ENCODE measurements at places on chromosomes 12 and 14.

GRCh38 chr14:38705220-38705619 is 397.8 kb downstream of the SEC23A start:
- no peak for DNase-seq

DNA sequence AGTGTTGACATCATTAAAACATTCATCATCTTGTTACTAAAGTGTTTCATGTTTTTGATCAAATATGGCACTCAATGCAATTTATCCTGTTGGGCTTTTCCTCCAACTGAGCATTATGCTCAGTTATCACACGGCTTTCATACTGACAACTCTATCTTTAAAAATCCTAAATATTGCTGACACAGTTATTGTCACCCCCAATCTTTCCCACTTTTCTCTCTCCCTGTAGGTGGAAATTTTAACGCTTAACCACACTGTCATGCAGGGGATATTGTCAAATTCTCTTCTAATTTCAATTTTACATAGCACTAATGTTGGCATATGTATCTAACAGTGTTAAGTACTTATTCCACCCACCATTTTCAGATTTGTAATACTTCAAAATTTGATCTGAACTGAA is 59.7 kb upstream of the GPHB5 start:
- DNase-seq: no peak

GRCh38 chr12:69343357-69343756 is 4.8 kb upstream of the LYZ start:
- DNase-seq: no peak

DNA sequence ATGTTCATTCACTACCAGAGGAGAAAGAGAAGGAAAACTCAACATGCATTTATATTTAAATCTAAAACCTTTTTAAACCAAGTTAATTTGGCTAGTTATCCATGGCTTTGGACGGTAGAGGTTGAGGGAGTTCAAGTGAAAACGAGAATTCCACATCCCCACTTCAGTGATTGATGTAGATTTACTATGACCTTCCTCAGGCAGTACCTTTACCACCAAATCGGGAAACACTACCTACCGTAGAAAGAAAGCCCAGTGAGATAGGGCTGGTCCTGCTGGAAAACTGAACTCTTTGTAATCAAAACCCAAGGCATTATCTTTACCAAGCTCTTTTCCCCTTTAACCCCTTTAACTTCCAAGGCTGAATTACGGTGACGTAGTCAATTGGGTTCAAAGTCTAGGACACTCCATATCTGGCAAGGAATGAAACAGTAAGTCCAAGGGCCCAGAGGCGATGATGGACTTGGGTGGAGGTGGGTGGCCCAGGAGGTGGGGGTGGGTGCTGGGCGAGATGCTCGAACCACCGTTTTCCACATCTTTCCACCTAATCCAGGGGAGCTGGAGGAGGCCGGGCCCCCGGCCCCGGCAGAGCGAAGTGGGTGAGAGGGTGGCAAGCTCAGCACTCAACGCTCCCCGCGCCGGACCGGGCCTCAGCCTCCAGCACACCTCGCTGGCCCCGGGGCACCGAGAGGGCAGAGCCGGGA is 618 bp downstream of the SEC23A start:
- peak; percentile 20 for DNase-seq

GRCh38 chr14:103313704-103314103 is 20.3 kb upstream of the EIF5 start:
- no peak for DNase-seq

DNA sequence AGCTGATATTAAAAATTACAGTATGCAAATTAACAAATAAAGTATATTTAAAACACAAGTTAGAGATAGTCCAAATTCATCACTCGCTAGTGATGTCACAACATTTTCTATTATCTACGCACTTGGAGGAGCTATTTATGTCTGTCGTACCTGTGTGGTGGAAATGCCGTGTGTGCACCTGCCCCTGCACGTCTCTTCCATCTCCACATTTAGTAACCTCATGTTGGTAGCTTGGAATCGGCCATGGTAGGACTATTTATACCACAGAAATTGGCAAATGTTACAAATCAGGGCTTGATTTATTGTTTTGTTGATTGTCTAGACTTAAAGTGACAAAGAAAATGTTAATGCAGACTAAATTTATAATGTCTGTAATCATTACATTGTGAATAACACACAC is 62.6 kb upstream of the NTF3 start:
- DNase-seq: no peak

GRCh38 chr14:47278233-47278842 is 397.1 kb downstream of the MDGA2 start:
- DNase-seq: peak; percentile 55

- peak; percentile 69 for DNase-seq
These were observed 9.1 kb upstream of the NEMF start for GRCh38 chr14:49861699-49862088.

DNA sequence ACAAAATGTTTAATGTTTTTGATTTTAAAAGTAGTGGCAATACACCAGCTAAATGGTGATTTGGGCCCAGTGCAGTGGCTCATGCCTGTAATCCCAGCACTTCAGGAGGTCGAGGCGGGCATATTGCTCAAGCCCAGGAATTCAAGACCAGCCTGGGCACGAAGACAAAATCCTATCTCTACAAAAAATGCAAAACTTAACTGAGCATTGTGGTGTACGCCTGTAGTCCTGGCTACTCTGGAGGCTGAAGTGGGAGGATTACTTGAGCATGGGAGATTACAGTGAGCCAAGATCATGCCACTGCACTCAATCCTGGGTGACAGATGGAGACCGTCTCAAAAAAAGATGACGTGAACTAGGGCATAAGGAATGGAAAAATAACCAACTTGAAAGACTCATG is 4.7 kb downstream of the RPL36AL start:
- DNase-seq: no peak

- no peak for DNase-seq
These were observed 88.8 kb downstream of the SPTSSA start for GRCh38 chr14:34373191-34373590.

DNA sequence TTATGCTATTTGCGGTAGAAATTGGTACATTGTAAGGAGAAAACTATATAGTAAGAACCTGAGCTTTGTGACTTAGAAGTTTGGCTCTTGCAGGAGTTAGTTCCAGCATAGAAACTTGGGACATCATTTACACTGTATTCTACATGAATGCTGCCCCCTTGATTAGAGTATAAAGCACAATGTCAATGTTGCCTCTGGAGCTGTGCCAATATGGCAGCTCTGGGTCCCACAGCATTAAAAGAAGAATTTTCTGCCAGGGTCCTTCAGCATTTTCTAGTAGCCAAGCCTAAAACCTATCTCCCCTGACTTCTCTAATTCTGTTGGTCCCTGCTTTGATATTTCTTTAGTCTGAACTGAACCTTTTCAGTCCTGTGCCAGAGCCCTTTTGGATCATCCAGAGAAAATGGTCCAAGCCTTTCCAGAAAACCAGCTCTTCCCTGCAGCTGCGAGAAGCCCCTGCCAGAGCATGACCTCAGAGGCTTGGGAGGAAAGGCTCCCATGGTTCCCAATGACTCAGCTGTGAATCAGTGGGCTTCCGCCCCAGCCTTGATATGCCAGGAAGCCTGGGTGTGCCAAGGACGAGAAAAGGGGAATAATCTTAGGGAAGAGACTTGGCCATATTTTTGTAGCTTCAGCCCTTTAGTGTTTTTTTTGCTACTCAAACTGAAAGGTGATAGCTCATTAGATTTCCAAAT is 43.2 kb downstream of the PLEKHG7 start:
- DNase-seq: peak; percentile 49

DNA sequence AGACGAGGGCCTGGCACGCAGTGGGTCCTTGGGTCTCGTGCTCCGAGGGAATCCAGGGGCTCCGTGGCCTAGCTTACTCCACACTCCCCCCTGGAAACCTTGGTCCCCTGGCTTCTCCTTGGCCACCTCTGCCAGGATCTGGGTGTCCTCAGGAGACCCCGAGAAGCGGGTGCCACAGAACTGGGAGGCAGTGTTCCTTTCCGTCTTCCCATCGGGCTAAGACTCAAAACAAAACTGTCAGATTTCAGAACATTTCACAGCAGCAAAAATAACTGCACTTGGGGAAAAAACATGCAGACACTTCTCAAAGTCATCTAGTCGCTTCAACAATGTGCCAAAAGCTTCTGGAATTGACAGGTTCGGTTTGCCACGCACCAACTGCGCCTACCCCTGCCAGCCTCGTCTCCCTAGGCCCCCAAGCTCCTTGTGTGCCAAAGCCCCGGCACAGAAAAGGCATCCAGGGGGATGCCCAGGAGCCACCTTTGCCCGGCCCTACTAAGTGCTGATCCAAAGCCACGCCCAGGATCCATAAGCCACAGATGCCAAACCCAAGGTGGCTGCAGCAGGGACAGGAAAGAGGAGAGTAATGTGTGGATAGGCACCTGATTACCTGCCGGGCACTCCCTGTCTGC is 58.4 kb upstream of the DIO3 start:
- no peak for DNase-seq

- peak; percentile 56 for DNase-seq
These were observed 108.7 kb downstream of the CACNA1C start for GRCh38 chr12:2161473-2161872.

DNA sequence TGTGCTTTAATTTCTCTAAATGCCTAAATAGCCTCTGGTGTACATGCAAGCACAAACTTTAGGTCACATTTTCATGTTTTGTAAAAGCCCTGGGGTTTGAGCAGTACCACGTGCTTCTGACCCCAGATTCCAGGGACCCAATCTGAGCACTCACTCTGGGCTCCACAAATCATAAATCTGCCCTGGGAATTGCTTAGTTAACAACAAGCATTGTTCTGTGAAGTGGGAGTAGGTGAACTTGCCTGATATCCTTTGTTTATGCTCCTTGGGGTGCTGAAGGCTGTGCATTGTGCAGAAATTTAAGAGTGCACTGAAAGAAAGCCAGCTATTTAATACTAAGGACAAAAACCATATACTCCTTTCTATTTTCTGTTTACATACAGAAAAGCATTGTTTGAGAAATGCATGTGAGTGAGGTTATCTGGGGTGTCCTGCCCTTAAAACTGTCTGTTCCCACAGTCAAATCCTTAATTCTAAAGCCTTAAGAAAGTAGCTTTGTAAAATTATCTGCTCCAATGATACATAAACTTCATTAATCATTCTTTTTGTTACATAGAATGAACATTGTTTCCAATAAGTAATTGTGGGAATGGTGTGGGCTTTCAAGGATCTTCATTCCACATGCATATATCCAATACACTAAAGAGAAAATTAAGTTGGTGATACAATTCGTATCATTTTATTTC is 258.6 kb upstream of the NPAS3 start:
- no peak for DNase-seq

DNA sequence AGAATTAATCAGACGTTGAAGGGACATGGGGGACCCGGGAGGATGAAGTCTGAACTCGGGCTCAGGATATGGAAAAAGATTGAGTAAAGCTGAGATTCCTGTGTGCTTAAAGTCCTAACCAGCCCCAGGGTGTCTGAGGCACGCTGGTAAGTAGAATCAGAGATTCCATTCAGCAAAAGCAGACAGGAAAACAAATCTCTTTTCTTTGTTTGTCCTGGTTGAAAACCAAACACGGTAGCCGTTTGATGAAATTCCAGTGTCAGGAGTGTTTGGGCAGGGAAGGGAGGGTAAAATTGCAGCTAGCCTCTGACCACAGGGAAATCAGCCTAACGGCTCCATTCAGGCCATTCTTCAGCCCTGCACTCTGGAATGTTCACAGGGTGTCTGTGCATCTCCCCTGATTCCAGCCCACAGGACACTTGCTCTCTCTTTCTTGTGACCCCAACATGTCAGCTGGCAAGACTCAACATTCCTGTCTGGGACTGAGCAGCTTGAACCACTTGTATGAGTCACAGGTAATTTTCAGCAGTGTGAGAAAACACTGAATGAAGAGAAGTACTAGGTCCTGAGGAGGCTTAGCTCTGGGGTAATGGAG is 31.0 kb downstream of the NINJ2 start:
- no peak for DNase-seq

GRCh38 chr12:109695961-109696461 is 17.6 kb upstream of the FAM222A start:
- DNase-seq: no peak

DNA sequence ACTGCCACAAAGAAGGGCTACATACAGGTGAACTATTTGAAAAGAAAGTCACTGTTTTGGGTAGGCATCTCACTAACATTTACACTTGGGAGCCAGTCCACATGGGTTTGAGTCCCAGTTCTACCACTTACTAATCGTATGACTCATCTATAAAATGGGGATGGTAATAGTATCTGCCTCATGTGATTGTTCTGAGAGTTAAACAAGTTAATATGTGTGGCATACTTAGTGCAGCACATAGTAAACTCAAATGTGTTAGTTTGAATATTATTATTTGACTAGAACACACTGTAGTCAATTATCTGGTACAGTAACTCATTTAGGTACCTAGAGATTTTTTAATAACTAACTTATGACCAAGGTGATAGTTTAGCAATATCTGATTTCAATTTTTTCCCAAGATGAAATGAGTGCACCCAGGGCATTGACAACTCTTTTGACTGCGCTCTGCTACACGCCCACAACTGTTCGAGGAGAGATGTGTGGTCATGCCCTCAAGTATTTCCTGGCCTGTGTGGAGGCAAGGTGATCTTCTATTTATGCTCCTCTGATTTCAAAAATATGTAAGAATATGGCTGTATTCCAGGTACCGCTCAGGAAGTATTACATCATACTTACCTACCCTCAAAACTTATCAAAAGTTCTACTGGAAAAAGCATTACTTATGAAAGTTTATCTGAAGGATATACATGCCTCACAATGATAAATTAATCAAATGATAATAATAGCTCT is 210.6 kb upstream of the EGLN3 start:
- no peak for DNase-seq

DNA sequence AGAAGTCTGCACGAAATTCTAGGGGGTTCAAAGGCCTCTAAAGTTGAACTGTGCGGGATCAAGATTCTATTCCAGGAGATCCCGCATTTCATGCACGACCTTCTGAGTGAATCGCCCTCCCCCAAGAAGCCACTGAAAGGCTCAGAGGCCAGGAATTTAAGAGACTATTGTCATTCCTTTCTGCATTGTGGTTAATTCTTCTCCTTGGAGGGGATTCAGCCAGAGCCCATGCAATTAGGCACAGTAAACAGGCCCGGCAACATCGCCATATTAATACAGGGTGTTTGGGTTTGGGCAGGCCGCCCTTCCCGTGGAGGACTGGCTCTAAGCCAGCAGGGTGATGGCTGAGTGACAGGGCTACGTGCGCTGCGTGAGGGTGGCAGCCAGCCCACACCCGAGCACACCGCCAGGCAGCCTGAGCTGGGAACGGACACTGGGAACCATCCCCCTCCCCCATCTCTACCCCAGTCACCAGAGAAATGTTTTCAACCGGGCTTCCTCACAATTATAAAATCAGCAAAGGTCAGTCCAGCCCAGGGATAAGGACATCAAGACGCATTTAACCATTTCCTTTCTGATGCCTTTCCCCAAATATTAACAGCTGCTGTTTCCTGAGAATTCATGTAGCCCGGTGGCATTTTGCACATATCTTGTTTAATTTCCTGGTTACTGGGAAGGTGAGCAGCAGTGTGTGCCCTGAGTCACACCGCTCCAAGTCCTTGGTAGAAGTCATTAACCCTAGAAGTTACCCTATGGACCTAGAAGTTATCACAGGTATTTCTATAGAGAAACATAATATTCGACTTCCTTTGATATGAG is 12.5 kb downstream of the EGLN3 start:
- peak; percentile 67 for DNase-seq

GRCh38 chr12:57896115-57896433 is 45.3 kb upstream of the ATP23 start:
- no peak for DNase-seq

All from Ammon's horn (tissue), 1 donor.